ENCODE measurements at places on chromosomes 3 and 15.
A peak's percentile ranks its signal among the peaks of the same experiment; 100 is the strongest.

DNA sequence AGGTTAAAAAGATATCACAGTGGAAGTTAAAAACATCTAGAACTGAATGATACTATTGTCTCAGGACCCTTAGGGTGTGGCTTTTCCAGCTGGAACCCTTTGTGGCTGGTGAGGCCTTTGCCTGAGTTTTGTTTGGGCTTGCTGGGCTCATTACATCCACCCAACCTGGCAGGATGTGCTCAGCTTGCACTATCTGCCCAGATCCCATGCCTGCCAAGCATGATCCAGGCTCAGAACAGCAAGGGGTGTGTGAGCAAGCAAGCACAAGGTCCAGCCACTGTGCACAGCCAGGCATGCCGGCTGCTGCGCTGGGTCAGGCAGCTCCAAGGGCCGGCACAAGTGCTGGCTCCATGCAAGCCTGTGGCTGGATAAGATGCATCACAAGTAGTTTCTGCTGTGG is 512.7 kb upstream of the CDIN1 start:
- DNase-seq, result no peak

DNA sequence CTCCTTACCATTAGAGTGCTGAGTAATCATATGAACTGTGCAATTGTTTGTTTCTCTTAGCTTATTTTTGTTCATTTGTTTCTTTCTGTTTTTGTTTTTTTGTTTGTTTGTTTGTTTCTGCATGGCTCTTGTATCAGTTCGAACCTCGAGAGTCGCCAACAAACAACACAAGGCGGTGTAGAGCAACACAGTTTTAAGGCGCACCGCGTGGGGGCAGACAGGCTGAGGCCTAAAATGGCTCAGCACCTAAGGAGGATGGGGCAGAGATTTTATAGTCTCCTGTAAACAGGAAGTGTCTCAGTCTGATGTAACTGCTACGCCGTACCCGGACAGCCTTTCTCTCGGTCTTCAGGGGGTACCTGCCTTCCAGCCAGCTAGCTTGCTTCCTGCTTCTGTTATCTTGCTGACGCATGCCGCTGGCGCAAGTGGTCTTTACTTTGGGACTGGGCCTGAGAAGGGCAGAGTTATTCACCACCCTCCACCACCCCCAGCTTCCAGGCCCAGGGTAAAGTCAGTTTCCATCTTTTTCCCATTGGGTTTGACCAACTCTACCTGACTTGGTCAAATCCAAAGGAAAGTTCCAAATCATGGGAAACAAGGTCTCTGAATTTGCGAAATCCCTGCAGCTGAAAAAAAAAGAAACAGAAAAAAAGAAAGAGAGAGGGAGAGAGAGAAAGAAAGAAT is 25.8 kb upstream of the MFGE8 start:
- DNase-seq, result no peak

DNA sequence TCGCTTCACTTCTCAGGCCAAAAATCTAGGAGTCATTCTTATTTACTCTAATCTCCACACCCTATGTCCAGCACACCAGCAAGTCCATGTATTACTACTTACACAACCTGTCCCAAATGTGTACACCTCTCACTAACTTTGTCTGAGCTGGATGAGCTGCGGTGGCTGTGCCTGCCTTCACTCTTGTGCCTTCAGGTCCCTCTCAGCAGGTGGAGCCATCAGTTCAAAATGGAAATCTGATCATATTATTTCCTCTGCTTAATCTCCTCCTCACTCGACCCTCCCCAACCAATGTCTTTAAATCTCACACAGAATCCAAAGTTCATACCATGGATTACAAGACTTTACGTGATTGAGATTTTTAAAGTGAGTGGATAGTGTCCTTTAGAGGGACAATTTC is 82.8 kb downstream of the SSR3 start:
- no peak for DNase-seq

DNA sequence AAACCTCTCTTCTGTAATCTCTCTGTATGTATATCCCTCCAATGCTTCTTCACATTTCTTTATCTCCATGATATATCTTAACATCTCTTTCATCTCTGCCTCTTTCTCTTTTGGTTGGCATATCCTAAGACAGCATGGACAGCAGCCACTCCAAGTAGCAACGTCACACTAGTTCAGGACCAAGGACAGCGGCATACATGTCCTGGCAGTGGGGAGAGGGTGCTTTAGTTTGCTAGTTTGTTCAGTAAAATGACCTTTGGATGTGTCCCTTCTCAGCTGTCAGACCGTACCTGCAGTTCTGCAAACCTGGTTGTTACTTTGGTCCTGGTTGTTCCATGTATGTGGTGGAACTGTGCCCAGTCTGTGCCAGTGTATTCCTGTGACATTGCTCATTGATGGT is 225.6 kb upstream of the ROPN1 start:
- no peak for DNase-seq

- DNase-seq, result no peak
Observed at GRCh38 chr3:3860235-3860634, 61.0 kb downstream of the LRRN1 start.

- no peak for DNase-seq
Observed at GRCh38 chr3:23723930-23724329, 81.8 kb upstream of the UBE2E1 start.

DNA sequence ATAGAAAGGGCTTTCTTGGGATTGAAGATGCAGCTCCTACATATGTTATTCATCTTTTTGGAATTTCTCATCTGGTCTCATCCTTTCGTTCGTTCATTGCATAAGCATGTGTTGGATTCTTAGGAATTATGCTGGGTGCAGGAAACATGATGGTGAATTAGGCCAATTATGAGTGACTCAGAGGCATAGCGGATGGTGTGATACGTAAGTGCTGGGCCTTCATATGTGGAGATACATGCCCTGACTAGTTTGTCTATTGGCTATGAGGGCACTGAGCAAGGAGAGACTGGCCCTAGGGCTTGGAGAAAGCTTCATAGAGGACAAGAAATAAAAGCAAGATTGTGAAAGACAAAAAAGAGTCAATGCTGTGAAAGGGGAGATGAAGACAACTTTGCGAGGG is 235.1 kb downstream of the MYRIP start:
- no peak for DNase-seq

- no peak for DNase-seq
Observed at GRCh38 chr3:141795741-141796080, 32.5 kb downstream of the GRK7 start.

DNA sequence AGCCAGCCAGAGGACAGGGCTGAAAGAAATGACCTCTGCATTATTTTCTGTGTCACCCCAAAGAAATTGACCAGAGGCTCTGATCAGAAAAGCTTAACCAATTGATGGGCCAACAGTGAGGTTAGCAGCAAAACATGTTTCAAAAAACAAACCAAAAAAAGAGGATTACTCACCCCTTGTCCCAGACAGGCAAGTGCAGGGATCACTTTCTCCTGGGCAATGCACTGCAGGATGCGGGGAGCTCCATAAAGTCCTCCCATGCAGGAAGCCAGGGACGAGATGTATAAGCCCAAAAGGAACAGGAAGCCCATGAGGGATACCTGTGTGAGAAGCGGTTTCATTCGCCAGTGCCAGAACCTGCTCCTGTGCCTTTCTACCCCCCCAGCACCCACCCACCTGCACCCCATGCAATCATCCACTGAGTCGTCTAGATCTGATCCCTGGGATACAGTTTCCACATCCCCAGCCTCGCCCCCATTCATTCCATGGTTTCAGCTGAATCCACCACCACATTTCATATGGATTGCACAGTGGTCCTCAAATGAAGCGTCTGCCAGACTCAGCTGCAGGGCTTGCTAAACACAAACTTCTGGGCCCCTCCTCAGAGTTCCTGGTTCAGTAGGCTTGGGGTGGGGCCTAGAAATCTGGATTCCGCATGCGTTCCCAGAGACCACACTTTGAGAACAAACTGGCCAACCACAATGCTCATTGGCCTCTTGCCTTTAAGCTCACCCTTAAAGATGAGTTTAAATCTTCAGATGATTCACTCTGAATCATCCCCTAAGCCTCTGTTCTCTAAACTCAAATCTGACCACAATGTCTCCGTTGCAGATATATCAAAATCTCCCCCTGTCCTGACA is 54.4 kb upstream of the HEG1 start:
- DNase-seq, result no peak

- no peak for DNase-seq
Observed at GRCh38 chr3:143237077-143237627, 117.6 kb downstream of the CHST2 start.

- peak; percentile 18 for DNase-seq
Observed at GRCh38 chr3:60053526-60054265, 1003.9 kb upstream of the CFAP20DC start.
